ENCODE measurements at places on chromosomes 2 and 18.

DNA sequence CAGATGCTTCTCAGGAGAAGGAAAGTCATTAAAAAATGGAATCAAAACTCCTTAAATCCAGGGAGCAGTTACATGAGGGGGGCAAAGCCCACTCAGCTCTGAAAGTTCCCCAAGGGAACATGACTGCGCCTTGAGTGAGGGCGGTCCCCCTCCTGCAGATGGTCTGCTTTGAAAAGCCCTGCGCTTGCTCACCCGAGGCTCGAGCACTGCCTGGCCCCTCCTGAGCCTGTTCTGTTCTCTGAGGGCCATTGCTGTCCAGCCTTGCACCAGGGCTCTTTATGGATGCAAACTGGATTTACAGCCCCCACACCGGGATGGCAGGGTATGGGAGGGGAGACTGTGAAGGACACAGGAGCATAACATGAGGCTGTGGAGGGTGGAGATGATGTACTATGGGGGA lies 37.8 kb upstream of the DNMT3A start:
- DNase-seq: no peak

DNA sequence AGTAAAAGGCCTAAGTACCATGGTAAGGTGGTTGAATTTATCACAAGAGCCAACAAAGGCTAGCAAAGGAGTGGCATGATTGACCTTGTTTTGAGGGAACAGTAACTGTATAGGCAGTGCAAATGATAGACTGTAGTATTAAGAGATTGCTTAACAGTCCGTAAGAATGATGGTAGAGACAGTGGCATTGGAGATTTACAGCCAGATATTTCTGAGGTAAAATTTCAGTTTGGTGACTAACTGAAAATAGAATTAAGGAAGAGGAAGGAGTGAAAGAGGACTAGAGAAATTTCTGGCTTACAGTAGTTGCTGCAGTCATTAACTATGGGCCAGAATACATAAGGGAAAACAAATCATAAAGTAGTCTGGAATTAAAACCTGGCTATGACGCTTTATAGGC lies 4.4 kb upstream of the BAZ2B start:
- no peak for DNase-seq

DNA sequence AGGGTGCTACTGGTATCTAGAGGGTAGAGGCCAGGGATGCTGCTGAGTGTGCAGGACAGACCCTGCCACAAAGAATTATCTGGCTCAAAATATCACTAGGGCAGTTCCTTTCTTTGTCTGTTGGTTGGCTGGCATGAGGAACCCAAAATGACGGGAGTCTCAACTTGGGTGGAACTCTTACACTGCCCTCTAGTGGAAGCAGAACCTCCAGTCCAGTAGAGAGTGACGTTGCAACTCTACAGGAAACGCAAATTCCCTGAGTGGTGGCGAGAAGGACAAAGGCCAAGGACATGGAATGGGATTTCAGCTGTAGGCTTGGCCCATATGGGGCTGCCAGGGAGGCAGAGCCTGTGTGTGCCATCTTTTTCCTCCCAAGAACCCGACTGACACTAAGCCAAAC lies 47.1 kb downstream of the COPS8 start:
- DNase-seq: no peak

- DNase-seq: no peak
These were observed 265.5 kb downstream of the ATAD2B start for GRCh38 chr2:23661276-23662050.

GRCh38 chr2:67256892-67257291 lies 140.2 kb upstream of the ETAA1 start:
- no peak for DNase-seq

GRCh38 chr2:17830053-17831034 lies 14.1 kb downstream of the MSGN1 start:
- DNase-seq: peak; percentile 90

- DNase-seq: no peak
These were observed 154.0 kb upstream of the TFPI start for GRCh38 chr2:187708272-187708671.

GRCh38 chr2:84906108-84906899 lies 848 bp downstream of the TMSB10 start:
- DNase-seq: no peak

DNA sequence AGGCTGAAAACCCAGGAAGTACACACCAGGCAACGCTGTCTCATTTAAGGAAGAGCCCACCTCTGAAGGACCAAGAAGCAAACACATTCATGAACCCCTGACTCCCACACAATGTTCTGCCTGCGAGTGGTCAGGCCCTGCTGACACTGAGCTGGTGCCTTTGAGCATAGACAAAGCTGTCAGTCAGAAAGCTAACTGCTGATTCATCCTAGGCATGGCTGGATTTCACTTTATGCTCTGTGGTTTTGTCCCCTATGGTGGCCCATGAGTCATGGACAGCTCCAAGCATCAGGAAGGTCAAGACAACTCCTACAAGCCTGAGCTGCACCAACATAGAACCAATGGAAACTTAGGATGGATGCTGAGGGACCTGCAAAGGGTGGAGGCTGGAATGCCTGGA lies 78.9 kb downstream of the UXS1 start:
- DNase-seq: no peak

DNA sequence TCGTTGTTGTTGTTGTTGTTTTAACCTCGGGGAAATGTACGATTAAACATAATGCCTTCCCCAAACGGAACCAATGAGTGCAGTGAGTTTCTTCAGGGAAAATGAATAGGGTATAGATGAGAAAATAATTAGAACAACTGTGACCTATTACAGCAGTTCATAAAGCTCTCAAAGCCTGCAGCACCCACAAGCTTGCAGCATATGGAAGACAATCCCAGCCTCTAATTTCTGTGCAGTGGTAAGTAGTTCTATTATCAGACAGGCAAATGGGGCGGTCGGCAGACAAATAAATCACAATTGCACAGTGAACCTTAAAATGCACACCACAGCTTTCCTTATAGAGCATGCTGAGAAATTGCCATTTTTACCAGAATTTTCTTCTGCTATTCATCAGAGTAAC lies 159.5 kb downstream of the MYT1L start:
- DNase-seq: no peak

DNA sequence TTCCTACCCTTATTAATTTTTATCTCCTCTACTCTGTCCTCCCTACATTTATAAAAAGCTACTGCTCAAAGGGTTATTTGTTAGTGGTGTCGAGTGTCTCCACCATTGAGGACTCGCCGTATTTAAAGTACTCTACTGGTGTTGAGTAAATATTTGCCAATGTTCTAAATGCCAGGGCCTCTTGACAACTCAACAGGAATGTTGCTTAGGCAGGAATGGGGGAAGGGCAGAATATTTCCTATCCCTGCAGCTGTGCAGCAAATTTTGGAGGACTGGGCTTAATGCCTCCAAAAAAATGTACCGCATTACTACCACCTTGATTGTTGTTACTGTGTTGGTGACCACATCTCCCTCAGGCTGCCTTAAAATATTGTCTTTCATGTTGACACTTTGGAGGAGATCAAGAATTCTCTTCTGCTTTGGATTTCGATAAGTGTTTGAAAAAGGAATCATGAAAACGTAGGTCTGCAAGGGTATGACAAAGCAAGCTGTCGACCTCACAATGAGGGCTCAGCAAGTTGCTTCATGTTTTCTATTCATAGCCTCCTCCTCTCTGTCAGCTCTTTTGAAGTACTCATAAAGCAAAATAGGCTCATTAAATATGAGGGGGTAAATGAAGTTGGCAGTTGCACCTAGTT lies 84.3 kb downstream of the EFEMP1 start:
- no peak for DNase-seq

All from mesothelial cell of epicardium (in vitro differentiated cells).